DMS79 treated with DMSO at 0.1 percent for 48 hours (cell line): ENCODE measurements at places on chromosomes 6 and 20.
A peak's percentile ranks its signal among the peaks of the same experiment; 100 is the strongest.

GRCh38 chr6:2485116-2485515, 239.7 kb upstream of the GMDS start:
- DNase-seq = peak; percentile 60

GRCh38 chr20:10508468-10509251, 73.6 kb downstream of the SLX4IP start:
- DNase-seq = no peak

DNA sequence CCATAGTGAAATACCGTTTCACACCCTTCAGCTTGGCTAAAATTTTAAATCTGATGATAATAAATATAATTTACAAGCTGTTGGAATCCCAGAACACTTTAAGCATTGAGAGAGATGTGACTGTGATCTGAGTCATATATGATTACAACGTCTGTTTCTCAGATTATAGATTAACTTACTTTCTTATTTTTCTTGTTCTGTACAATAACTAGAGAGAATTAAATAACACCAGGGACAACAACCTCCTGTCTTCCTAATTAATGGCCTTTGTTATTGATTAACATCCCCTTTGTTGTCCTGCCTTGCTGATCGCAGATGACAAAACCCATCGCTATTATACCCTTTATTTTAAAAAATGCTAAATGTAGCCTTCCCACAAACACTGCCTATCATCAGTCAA, 87.8 kb upstream of the EZR start:
- DNase-seq = no peak

DNA sequence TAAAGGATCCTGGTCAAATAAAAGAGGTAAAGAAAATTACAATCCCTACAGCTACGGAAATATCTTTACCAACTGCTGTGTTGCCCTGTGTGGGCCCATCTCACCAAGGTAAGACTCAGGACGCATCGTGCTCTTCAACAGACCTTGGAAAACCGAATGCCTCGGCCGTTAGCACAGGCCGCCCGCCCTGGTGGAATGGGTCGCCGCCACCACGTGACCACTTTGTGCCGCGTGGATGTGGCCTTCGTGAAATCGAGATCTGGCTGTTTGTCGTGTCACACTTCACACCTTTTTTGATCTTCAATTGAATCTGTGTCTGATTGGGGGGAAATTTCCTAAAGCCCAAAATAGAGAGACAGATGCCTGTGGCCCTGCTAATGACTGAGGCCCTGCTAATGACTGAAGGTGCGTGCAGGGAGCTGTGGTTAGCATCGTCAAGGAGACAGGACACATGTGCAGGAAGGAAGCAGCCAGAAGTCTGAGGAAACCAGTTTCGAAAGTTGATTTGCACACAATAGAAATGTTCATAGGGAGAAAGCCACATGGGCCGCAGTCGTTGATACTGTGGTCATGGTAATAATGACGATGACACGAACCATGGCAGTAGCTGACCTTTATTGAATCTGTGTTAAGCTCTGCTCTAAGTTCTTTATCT, 175.7 kb upstream of the SNX9 start:
- DNase-seq = no peak

- DNase-seq = peak; percentile 97
Observed at GRCh38 chr6:156686301-156686994, 90.7 kb upstream of the ARID1B start.

- no peak for DNase-seq
Observed at GRCh38 chr6:39926668-39927067, 7.6 kb downstream of the MOCS1 start.

GRCh38 chr6:129476810-129477209, 233.2 kb downstream of the ARHGAP18 start:
- DNase-seq = no peak

DNA sequence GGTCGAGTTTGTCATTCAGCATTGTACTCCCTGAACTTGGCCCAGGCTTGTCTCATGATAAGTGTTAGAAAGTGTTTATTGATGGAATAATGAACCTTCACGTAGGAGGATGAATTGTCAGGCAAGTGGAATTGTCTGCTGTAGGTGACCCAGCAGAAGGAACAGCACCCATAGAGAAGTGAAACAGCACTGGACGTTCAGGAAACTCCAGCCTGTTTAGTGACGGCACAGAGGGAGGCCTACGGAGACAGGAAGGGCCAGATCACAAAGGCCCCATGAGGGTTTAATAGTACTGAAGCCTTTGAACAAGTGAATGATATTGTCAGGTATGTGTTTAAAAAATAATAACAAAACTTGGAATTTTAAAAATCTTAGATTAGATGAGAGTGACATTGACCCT, 2.9 kb downstream of the STX11 start:
- no peak for DNase-seq

DNA sequence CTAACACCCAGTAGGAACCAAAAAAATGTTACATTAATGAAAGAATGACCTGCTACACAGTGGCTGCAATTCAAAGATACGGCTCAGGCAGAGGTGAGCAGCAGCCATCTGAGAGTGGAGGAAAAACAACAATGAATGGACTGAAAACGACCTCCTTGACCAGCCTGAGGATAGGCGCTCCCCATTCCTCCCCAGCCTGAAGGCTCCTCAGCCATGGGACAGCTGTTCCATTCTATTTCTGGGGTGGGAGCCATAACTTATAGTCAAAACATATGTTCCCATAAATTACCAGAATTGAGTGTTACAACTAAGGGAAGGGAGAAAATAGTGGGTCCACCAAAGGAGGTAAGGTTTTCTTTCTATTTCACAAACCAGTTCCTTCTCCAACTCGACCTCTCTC, 27.2 kb downstream of the FYN start:
- no peak for DNase-seq

GRCh38 chr6:168355716-168356522, 36.3 kb upstream of the DACT2 start:
- DNase-seq = peak; percentile 10

- no peak for DNase-seq
Observed at GRCh38 chr6:26420688-26421171, 18.7 kb downstream of the BTN3A1 start.

GRCh38 chr6:137352859-137353258, 133.7 kb upstream of the IFNGR1 start:
- no peak for DNase-seq

- DNase-seq = no peak
Observed at GRCh38 chr6:54125493-54125892, 14.2 kb downstream of the MLIP start.

- no peak for DNase-seq
Observed at GRCh38 chr20:21182832-21183563, 57.1 kb downstream of the KIZ start.

- DNase-seq = no peak
Observed at GRCh38 chr6:25995507-25995906, 32.9 kb downstream of the TRIM38 start.

DNA sequence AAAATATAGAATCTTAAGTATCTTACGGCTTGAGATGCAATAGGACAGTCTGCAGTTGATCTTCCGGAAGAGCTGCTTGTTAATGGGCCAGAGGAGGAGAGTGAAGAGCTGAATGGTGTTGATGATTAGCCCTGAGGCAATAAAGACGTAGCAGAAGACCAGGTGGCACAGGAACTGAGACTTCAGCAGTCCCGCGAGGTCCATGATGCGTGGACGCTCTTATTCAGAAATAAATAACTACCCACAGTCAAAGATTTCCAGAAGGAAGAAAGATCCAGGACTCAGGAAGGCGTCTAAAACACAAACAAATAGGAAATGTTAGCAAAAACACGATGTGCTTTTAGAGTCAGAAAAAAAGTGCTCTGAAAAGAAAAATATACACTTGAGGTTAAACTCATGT, 41.9 kb downstream of the AGPAT4 start:
- no peak for DNase-seq

- peak; percentile 0 for DNase-seq
Observed at GRCh38 chr6:4647414-4648365, 128.5 kb upstream of the CDYL start.

GRCh38 chr6:31752739-31753319, 9.6 kb upstream of the SAPCD1 start:
- no peak for DNase-seq

GRCh38 chr6:143578054-143578453, 66.5 kb upstream of the FUCA2 start:
- no peak for DNase-seq

DNA sequence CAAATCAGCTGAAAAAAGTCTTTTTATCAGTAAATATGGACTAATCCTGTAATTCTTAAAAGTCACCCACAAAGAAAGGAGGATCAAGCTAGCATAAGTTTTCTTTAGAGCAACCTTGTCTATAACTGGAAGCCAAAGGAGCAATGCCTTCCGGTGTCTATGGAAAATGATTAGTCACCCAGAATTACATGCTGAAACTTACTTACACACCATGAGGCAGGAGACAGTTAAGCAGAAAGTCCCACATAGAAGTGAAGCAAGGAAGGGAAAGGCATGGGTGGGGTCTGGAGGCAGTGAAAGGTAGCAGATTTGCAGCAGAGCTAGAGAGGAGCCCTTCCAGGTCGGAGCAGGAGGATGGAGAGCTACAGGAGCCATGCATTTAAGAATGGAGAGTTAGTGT, 153.7 kb upstream of the RIPOR2 start:
- DNase-seq = no peak

DNA sequence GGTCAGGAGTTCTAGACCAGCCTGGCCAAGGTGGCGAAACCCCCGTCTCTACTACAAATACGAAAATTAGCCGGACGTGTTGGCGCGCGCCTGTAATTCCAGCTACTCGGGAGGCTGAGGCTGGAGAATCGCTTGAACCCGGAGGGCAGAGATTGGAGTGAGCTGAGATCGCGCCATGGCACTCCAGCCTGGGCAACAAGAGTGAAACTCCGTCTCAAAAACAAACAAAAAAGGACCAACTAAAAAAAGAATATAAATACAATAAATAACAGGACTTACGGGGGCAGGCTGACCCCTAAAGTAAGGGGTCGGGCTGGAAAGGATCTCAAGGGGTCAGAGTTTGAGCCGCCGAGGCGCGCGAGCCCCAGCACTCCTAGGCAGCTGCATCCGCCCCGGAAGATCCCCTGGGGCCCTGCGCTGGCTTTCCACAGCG, 509 bp upstream of the TPD52L2 start:
- no peak for DNase-seq

- DNase-seq = peak; percentile 74
Observed at GRCh38 chr20:4041748-4042411, 26.5 kb upstream of the RNF24 start.

GRCh38 chr6:115617031-115617430, 443.7 kb downstream of the FRK start:
- no peak for DNase-seq

GRCh38 chr6:87391334-87391733, 16.4 kb upstream of the CFAP206 start:
- DNase-seq = no peak
